ENCODE measurements at places on chromosomes 4 and X.

DNA sequence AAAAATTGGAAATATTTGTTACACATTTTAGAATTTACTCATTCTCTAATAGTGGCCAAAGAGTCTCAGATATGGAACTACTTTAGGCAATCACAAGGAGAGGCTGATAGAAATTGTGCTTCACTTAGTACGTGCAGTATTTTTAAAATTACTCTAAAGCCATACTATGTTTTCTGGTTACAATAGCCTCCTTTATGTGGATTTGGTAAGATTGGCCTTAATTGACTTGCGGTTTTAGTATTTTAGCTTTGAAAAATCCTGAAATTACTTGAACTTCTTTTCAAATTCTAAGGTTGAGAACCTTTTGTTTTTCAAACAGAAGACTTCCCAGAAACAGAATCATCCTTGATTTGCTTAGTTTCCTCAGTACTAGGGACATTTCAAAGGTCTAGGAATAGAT lies 215.2 kb downstream of the SLC4A4 start:
- DNase-seq, result no peak

DNA sequence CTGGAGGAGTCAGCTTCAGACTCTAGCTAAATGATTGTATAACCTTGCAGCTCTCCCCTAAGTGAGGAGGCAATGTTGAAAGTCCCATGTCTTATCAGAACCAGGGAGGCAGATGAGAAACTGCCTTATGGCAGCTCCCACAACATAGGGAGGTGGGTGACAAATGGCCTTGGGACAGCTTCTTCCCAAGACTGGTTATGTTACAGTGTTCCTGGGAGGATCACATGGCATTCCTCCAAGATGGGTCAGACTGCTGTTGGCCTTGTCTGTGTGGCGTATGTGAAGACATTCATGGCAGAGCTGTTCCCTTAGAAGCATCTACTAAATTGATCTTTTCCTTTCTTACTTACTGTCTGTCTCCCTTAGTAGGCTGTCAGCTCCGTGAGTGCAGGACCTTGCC lies 42.0 kb downstream of the HPRT1 start:
- DNase-seq, result no peak

DNA sequence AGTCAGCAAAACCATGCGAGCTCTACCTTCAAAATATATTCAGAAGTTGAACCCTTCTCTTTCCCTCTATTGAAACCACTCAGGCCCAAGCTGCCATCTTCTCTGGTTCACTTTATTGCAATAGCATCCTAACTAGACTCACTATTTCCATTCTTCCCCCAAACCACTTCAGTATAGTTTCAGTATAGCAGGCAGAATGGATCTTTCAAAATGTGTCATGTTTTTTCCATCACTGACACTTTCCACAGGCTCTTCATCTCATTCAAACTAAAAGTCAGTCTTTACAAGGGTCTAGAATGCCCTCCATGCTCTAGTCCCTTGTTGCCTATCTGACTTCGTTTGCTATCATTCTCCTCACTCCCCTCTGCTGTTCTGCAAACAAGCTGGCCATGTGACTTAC lies 274.4 kb downstream of the IDS start:
- no peak for DNase-seq

DNA sequence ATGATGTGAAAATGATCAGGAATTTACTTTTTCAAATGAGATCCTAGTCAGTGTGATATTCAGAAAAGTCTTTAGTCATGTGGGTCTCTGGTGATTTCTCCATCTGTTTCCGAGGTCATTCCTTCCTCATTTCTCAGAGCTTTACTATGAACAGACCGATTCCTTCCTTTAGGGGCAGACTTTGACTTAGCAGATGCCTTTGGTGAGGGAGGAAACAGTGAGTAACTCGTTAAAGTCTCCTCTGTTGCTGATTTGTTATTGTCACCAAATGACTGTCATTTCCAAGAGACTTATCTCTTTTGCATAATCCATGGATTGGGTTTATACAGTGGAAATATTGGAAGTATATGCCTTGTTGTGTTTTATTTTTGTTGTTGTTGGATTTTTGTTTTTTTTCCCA lies 76.2 kb upstream of the CD99 start:
- DNase-seq, result peak; percentile 86

GRCh38 chr4:46594661-46595060 lies 204.7 kb upstream of the GABRA2 start:
- no peak for DNase-seq

GRCh38 chrX:76172325-76172893 lies 453 bp upstream of the PBDC1 start:
- no peak for DNase-seq

DNA sequence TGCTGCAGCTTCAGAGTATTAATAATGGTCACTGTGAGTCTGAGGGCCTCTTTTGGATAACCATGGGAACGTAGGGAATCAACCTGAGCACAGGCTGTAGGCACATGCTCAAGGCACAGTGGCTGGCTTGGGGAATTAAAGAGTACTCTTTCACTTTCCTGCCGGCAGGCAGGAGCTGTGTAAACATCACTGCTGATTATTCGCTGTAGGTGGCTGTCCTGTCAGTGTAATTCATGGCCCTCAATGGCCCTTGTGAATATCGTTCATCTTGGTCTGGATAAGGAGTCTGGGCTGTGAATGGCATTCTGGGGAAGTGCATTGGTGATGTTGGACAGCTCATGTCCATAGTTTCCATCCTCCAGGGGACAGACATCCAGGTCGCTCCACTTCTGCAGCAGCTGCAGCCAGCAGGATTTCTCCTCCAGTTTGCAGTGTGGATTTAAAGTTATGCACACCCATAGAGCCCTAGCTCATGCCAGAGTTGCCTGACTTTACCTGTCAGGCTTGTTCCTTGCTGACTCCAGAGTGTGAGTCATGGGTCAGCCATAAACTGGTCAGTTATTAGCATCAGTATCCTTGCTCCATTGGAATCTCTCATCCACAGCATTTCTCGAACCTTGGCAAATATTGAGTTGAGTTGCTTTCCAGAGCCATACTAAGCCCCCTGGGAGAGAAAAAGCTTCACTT lies 43.0 kb downstream of the C4orf33 start:
- no peak for DNase-seq

- DNase-seq, result peak; percentile 67
These were observed 233.4 kb upstream of the ANXA3 start for GRCh38 chr4:78318126-78318525.

- DNase-seq, result no peak
These were observed 25.7 kb downstream of the USP53 start for GRCh38 chr4:119238068-119238722.

DNA sequence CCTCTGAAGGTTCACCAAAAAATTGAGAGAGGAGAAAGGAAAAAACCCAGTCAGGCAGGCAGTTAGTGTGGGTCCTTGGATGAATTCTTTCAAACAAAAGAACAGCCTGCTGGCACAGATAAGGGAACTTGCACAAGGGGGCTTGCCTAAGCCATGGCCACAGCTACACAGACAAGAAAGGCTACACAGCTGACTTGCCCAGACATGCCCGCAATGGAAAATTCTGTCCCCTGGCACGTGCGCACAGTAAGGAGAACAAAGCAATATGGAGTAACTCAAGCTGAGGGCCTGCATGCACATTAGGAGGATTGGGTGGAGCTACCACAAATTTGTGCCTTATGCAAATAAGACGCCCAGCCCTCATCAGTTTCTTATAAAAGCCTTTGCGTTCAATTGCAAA lies 512.5 kb upstream of the HTR2C start:
- DNase-seq, result no peak

DNA sequence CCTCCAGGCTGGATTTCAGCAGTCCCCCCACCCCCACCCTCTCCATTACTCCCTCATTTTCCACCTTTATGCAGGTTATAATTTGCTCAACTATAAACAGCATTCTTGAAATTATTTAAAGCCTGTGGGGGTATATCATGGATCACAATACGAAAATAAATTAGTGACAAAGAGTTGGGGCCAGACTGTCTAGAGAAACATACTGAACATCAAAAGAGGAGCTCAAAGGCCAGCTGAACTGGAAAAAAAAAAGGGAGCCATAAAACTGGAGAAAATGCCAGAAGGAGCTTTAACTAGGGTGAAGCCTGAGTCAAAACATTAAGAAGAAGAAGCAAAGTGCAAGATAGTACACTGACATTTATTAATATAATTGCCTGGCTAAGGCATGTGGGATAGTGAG lies 137.8 kb downstream of the ANTXR2 start:
- no peak for DNase-seq

- DNase-seq, result no peak
These were observed 15.9 kb upstream of the FAM13A start for GRCh38 chr4:89072921-89073320.

- no peak for DNase-seq
These were observed 3.5 kb downstream of the SPINK2 start for GRCh38 chr4:56817840-56818491.

- no peak for DNase-seq
These were observed 28.0 kb upstream of the CD40LG start for GRCh38 chrX:136619899-136620505.

DNA sequence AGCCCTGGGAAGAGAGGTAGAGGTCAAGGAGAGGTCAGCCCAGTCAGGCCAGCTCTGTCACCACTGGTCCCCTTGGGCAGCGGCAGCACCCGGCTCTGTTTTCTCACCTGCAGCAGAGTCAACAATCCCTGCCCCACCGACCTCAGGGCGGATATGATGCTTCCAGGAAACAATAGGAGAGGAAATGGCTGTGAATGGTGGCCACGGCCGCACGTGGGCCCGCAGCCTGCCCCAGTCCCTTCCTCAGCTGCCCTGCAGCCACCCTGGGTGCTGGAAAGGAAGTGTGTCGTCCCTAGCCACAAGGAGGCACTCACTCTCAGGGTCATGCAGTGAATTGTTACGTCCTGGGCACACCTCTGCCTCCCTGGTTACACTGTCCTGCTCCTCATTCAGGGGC lies 92.5 kb upstream of the ENPP6 start:
- no peak for DNase-seq

DNA sequence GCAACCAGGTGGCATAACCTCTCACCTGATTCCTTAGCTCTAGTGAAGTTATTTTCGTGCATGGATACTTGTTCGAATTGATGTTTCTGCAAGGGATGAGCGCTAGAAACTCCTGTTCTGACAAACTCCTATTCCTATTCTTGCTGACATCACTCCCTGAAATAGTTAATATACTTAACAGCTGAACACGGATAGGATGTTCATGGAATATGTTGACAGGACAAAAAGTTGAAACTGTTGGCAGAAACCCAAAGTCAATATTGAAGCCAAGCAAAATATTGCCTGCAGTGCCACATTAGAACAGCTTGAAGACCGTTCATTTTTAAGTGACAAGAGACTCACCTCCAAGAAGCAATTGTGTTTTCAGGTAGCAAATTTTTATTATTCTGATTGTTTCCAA lies at the start of gene KLKB1:
TSS of gene KLKB1 (plus strand) at position 287 of the 400 bp plus-strand sequence. CDS start 689 bp downstream, outside the sequence.
- peak; percentile 16 for DNase-seq

DNA sequence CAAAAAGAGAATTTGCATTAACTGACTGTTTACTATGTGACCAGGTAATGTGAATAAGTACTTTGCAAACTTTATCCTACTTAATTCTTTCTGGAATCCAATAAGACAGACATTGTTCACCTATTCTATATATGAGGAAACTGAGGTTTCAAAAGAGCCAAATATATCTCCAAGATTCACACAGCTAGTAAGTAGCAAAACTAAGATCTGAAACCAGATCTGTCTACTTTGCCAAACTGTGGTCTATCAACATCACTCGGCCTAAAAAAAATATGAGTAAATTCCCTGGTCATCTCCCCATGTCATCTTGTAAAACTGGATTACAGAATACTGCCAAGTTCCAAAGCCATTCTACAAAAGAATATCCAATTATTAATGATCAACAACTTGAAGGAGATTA lies 52.8 kb downstream of the ANAPC10 start:
- no peak for DNase-seq

GRCh38 chr4:3199653-3200422 lies 49.1 kb upstream of the MSANTD1 start:
- peak; percentile 16 for DNase-seq

DNA sequence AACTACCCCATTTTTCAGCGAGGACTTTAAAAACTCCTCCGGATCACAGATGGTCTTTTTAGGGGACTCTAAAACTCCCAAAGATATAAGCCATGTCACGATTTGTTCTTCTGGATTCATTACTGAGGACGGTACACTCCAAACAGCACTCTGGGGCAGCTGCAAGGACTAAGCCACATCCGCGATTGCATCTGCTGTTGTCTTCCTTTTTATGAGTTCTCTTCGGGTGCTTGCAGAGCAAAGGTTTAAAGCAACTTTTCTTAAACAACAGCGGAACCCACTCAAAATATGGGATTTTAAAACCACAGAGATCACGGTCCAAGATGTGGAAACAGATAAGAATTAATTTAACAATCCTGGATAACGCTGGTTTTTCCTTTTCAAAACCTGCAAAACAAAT lies at the start of gene ARHGEF6:
TSS of gene ARHGEF6 (minus strand) at position 170 of the 400 bp plus-strand sequence. CDS start at position 120, 50 bp downstream.
- no peak for DNase-seq

- no peak for DNase-seq
These were observed 43.3 kb upstream of the FGF13 start for GRCh38 chrX:138754861-138755260.

DNA sequence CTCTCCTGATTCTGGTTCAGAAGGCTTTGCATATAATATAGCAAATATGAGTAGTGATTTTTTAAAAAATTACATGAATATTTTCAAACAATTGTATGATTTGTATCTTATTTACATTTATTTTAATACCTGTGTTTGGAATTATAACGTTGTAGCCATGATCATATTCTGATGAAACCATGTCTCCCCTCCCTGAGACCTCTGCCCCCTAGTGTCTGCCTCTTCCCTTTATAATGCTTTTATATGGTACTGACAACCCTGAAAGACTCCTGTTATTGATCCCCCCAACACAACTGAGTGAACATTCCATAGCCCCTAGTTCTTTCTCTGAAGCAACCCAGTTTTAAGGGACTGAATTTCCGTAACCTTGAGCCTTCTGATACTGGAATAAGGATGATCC lies 187.4 kb downstream of the SOX3 start:
- no peak for DNase-seq

GRCh38 chrX:65601126-65601525 lies 66.3 kb upstream of the MSN start:
- DNase-seq, result no peak

- no peak for DNase-seq
These were observed 101.5 kb downstream of the PSAPL1 start for GRCh38 chr4:7333024-7333780.

- DNase-seq, result no peak
These were observed 194.9 kb downstream of the PACRGL start for GRCh38 chr4:20895208-20895607.

GRCh38 chrX:31420711-31421151 lies 348.9 kb upstream of the FTHL17 start:
- DNase-seq, result no peak

DNA sequence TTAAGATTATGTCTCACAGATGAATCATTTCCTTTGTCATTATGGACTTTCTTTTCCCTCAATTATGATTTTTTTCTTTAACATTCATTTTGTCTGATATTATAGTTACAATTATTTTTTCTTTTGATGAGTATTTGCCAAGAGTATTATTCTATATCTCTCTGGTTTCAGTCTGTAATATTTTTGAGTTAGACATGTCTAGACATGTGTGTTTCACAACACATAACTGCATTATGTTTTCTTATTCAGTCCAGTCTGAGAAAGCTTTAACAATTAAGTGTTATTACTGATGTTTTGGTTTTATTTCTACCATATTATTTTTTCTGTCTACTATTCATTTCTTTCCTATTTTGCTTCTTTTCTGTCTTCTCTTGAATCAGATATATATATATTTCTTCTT lies 108.3 kb upstream of the MID1IP1 start:
- no peak for DNase-seq

GRCh38 chr4:40335525-40335894 lies 377 bp downstream of the CHRNA9 start:
- peak; percentile 79 for DNase-seq
